ENCODE measurements at places on chromosomes 1 and 21.

GRCh38 chr1:118588566-118588965, 399.6 kb downstream of the TBX15 start:
- no peak for DNase-seq

GRCh38 chr1:18166929-18167328, 59.3 kb downstream of the IGSF21 start:
- DNase-seq: no peak

- no peak for DNase-seq
These were observed 75.2 kb downstream of the NTPCR start for GRCh38 chr1:233025567-233025966.

- DNase-seq: peak; percentile 12
These were observed 3.3 kb upstream of the FAM78B start for GRCh38 chr1:166170075-166170474.

DNA sequence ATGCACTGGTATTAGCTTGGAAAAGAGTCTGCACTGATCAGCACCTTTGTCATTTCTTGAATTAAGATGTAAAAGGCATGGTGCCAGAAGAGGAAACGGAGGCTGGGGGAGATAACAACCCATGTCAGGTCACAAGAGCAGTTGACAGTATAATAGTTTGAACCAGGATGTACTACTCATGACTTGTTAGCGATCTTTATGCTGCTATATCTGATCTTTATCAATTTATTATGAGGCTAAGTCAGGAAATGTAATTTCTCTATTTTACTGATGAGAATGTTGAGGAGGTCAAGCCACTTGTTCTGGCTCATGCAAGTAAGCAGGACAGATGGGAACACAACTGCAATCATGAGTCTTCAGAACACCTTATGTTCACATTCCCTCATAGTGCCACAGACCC, 41.4 kb downstream of the RGS5 start:
- DNase-seq: no peak

- no peak for DNase-seq
These were observed 4.3 kb upstream of the S100A8 start for GRCh38 chr1:153395136-153395685.

DNA sequence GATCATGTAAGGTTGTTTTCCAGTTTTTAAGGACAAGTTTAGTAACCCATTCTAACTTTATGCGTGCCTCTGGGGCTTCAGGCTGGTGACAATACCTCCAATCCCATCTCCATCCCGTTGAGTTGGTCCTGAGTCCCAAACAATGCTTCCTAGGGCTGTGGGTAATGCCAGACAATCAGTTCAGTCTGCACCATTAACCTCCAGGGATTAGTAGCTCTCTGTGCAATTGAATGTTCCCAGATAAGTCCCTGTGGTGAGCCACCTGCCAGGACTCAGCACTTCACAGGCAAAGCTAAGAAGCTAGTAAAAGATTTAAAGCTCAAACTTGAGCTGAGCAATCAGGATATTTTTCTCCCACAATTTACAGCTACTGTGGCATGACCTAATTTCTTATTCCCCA, 462.2 kb upstream of the PTBP2 start:
- DNase-seq: no peak

DNA sequence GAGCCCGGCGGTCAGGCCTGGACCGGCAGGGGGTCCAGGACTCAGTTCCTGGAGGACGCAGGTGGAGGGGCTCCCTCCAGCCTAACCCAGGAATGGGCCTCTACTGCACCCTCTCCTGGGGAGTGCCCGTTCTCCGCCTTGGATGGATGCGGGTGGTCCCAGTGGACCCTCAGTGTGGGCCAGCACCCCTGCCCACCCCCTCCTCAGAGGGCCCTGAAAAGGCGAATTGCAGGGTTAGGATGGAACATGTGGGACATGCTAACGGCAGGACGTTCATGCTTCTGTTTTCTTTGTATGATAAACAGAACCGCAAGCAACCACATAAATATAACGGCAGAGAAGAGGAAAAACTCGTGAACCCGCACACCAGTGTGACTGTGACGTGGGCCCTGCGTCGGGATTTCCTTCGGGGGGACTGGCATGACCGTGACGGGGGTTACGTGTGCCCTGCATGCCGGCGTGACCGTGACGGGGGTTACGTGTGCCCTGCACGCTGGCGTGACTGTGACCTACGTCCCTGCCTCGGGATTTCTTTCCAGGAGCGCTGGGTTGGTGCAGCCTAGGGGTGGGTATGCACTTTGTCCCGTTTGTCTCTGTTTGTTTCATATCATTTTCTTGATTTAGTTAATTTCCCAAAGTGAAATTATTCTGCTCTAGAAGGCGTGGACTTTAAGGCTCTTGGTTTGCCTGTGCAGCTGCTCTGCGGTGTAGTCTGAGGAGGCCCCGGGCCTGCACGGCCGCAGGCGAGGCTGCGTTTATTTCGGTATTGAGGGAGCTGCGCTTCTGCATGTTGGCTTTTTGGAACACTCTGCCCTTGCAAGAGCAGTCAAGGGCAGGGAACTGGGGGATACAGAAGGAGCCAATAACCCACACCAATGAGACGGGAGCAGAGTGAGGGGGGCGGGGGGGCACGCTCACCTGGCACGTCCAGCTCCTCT, 3.1 kb downstream of the FTCD start:
- DNase-seq: no peak

DNA sequence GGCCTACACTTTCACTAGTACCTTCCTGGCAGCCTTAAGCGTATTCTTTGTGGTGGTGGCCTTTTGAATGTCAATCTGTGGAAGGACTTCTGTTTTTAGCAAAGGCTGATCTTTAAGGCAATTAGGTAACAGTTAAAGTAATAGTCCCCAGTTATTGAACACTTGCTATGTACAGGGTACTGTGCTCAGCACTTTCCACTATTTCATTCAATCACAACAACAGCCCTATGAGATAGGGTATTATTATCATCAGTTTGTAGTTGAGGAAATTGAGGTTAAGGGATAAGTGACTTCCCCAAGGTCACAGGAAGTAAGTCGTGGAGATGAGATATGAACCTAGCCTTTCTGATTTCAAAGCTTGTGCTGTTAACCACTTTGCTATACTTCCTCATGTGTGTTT, 185.7 kb downstream of the ST6GALNAC3 start:
- DNase-seq: no peak

- no peak for DNase-seq
These were observed 459.3 kb downstream of the ADGRL2 start for GRCh38 chr1:82260051-82260450.

GRCh38 chr1:74748960-74749359, 16.0 kb downstream of the TYW3 start:
- no peak for DNase-seq

- DNase-seq: peak; percentile 21
These were observed 35.5 kb downstream of the TOMM20 start for GRCh38 chr1:235093013-235093695.

DNA sequence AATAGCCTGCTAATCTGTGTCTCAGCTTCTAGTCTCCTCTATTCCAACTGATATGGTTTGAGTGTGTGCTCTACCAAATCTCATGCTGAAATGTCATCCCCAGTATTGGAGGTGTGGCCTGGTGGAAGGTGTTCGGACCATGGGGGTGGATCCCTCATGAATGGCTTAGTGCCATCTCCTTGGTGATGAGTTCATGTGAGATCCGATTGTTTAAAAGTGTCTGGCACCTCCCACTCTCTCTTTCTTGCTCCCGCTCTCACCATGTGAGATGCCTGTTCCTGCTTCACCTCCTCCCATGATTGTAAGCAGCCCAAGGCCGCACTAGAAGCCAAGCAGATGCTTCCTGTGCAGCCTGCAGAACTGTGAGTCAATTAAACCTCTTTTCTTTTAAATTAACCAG, 73.5 kb upstream of the CAMK1G start:
- DNase-seq: no peak

DNA sequence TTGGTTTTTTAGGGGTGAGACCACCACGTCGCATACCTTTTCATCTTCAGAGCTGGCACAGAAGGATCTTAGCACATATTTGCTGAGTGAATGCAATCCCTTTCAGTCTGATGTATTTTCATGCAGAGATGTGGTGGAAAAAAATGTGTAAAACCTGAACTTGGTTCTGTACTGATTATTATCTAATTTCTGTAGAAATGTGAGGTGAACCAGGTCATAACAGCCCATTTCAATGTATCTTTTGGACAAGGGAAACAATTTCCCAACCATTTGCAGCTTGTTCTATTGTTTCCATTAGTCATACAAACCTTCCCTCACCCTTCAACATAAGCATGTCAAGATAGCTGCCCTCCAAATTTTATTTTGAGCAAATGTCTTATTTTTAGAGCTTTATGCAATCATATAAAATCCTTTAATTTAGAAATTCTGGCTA, 46.8 kb upstream of the RUNX1 start:
- no peak for DNase-seq

GRCh38 chr1:214448536-214448935, 102.9 kb downstream of the PTPN14 start:
- no peak for DNase-seq
